ENCODE measurements at places on chromosomes 3 and 15.
A peak's percentile ranks its signal among the peaks of the same experiment; 100 is the strongest.

DNA sequence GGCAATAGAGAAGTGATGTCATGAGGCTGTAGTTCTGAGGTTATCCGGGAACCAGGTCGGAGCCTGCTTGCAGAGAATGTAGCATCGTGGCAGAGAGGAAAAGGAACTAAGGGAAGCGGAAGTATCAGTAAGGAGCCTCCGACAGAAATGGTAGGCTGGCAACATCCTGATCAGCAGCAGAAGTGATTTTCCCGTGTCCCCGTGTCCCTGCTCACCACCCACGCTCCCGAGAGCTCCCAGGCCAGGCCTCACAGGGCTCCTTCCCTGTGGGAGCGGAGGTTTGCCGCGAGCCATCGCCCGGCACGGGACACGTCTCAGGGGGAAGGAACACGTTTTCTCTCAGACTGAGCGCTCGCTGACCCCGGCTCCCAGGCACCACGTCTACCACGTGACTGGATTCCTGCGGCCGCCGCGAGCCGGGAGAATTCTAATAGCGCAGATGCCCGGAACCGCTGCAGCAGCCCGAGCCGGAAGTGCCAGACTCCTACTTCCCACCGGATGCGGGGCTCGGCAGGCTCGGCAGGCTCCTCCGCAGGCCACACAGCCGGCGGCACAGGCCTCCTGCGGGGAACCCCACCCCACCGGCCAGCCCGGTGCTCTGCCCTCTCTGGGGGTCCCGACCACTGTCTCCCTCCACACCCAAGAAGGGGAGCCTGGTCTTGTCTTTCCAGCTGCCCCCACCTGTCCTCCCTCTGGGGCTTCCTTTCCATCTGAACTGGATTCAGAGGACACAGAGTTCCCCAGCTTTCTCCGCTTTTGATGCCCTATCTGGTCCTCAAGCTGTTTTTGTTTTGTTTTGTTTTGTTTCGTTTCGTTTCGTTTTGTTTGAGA lies 99.3 kb downstream of the BDH1 start:
- peak; percentile 82 for DNase-seq

GRCh38 chr3:193932576-193932975 lies 203.4 kb upstream of the HES1 start:
- no peak for DNase-seq

- no peak for DNase-seq
Measured at GRCh38 chr3:174716956-174717505, 142.1 kb upstream of the NAALADL2 start.

DNA sequence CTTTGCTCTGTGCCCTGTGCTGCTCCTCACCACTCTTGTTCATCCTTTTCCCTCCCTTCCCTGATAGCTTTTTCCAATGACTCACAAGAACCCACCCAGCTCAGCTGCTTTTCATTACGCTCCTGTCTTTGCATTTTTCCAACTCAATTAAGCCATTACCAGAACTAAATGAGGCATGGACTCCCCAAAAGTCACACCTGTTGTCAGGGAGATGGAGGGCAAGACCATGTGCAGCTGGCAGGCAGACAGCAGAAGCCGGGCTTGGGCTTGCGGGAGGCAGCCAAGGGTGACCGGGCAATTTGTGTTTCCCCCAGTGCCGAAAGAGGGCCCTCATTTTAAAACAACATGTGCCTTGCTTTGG lies 64.3 kb downstream of the CASR start:
- DNase-seq, result peak; percentile 6

GRCh38 chr15:65926899-65927298 lies 57.6 kb downstream of the RAB11A start:
- DNase-seq, result no peak

DNA sequence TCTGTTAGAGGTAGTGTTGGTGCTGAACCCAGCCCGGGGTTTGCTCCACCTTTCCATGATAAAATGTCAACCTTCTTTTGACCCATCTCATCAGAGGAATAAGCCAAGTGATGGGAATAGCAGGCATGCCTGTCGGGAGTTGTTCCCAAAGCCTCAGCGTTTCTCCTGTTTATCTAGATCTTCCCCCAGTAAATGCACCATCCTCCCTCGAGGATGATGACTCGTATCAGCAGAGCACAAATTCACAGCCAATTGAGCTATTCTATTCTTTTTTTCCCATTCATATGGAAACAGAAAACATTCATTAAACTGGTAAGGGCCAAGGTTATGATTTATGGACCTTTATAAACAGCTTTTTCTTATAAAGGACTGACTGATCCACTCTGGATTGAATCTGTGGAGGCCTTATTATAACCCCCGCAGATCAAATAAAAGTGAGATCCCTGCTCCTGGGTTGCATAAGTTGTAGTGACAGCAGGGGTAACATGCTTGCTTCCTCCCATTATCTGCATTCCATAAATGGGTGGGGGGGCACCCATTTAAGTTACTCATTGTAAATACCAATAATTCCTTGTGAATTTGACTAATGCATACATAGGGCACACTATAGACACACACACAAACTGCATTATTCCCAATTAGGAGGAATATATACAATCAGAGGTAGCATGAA lies 207.3 kb downstream of the PLCL2 start:
- DNase-seq, result peak; percentile 52

DNA sequence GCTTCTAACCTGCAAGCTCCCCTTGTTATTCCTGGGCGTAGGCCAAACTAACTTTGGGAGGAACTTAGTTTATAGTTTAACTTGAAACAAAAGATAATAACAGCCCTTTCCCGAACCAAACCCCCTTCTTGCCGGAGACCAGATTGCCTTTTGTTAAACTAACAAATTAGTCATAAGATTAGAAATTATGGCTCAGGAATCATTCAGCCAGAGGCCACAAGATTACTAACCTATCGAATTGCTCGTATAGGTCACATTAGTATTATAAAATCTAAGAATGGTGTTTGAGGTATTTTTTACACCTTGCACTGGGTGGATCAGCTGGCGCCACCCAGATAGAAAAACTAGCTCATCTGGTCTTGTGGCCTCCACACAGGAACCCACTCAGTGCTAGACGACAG lies 65.3 kb upstream of the RAP2B start:
- DNase-seq, result no peak

DNA sequence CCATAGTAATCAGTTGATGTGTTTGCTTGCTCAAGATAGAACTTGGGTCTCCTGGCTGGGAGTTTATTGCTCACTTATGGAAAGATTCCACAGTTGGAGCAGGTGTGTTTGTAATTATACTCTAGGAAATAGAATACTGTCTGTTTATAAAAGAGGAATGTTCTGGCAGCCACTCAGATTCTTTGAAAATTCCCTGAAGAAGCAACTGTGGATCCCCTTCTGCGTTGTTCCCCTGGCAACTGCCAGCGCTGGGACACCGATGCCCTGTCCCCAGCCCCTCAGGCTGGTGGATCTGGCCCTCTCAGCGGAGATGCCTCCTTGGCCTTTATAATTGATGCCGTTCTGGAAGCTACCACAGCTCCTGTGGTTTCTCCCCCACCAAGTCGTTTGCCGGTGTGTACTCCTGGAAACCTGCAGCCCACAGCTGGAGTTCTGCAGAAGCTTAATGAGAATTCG lies 225.9 kb downstream of the ITPR1 start:
- DNase-seq, result no peak
